ENCODE measurements at places on chromosomes 2 and 18. TPM values are rescaled to one million over a fixed set of nuclear protein-coding genes. Genes with fewer than 3 reads are reported as not detected.

Gene UGT1A5
- polyA plus RNA-seq = not detected

Gene C2orf76
- 31.9 TPM for polyA plus RNA-seq

Gene UGT1A6
- polyA plus RNA-seq = 0.39 TPM

Gene ABHD1
- 1.2 TPM for polyA plus RNA-seq

Gene DCDC2C
- polyA plus RNA-seq = not detected

Gene ALPP
- not detected for polyA plus RNA-seq

Measured in adipose tissue (tissue), 3 donors.